ENCODE measurements at places on chromosomes 2 and 18. TPM values are rescaled to one million over a fixed set of nuclear protein-coding genes. Genes with fewer than 3 reads are reported as not detected.

MRO gene
- not detected for total RNA-seq

VWA3B gene
- not detected for total RNA-seq

ANTXR1 gene
- 0.79 TPM for total RNA-seq

INO80C gene
- 25.1 TPM for total RNA-seq

RABL2A gene
- total RNA-seq: 41.1 TPM

FOXD4L1 gene
- 0.38 TPM for total RNA-seq

REG3G gene
- total RNA-seq: 0.38 TPM

ZNF514 gene
- total RNA-seq: 25.5 TPM

SPC25 gene
- total RNA-seq: 0.32 TPM

TMEM169 gene
- total RNA-seq: 1.8 TPM

L3MBTL4 gene
- total RNA-seq: 0.58 TPM

IL1A gene
- not detected for total RNA-seq

PTPRN gene
- not detected for total RNA-seq

RFTN2 gene
- total RNA-seq: not detected

GATA6 gene
- 0.96 TPM for total RNA-seq

GALNT3 gene
- 3.5 TPM for total RNA-seq

RAPGEF4 gene
- 2.5 TPM for total RNA-seq

DSG2 gene
- total RNA-seq: 0.83 TPM

ANKRD53 gene
- 0.23 TPM for total RNA-seq

POMC gene
- total RNA-seq: 2.4 TPM
